ENCODE measurements at places on chromosomes 2 and 18.

GRCh38 chr2:196277002-196277401, 105.6 kb upstream of the STK17B start:
- DNase-seq: no peak

- DNase-seq: no peak
Observed at GRCh38 chr2:230498506-230499107, 82.6 kb downstream of the SP100 start.

- DNase-seq: no peak
Observed at GRCh38 chr2:20182241-20182931, 42.5 kb downstream of the SDC1 start.

- no peak for DNase-seq
Observed at GRCh38 chr2:145220496-145220895, 700.6 kb upstream of the ZEB2 start.

- peak; percentile 7 for DNase-seq
Observed at GRCh38 chr2:12619975-12620374, 96.8 kb upstream of the TRIB2 start.

- peak; percentile 59 for DNase-seq
Observed at GRCh38 chr18:54269893-54270844, 852 bp downstream of the POLI start.

DNA sequence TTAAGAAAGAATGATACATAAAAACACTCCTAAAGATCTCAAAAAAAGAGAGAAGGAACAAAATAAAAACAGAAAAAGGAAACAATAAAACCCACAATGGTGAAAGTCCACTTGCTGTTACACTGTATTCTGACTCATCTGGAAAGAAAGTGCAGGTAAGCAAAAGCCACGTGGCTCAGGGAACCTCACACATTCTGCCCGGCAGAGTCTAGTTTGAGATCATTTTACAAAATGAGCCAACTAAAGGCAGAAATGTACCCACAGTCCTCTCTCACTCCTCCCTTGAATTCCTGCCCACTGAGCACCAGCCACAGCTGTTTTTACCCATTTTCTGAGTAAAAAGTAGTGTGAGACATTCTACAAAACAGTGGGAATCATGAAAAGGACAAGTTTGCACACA, 10.0 kb downstream of the KCNH7 start:
- DNase-seq: no peak

DNA sequence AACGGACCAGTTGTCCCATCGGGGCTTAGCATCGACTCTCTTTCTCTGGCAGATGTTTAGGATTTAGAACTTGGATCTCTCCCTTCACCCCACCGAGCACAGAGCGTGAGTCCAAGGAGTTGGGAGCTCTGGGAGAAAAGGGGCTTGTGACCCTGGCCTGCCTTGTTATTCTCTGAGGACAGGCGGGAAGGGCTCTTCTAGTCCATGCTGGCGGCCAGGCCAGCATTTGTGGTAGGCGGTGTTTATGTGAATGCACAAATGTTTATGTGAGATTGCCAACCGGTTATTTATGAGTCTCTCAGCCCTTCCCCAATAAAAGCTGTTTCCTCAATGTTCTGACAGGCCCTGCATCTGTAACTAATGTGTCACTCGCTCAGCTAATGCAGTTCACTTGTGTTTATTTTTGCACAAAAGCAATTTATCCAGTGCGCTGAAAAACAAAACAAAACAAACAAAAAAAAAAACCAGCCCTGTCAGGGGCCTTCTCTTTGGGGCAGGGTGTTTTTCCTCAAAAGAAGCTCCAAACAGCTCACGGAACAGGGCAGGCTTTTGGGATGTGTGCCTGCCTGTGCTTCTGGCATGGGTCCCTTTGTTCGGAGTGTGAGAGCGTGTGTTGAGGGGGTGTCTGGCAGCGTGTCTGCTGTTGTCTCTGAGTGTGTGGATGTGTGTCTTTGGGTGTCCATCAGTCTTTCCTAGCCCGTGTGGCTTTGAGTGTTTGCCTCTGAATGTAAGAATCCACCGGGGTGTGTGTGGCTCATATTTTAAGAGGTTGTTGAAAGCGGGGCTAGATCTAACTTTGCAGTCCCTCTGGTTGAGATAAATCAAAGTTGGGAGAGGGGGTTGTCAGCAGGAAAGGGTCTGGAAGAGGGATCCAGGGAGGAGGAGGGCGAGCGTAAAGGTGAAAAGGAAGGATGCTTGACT, 52.8 kb upstream of the HAAO start:
- DNase-seq: no peak

- DNase-seq: no peak
Observed at GRCh38 chr2:12170121-12170520, 423.7 kb downstream of the LPIN1 start.

GRCh38 chr2:205848601-205849000, 166.3 kb downstream of the NRP2 start:
- no peak for DNase-seq

DNA sequence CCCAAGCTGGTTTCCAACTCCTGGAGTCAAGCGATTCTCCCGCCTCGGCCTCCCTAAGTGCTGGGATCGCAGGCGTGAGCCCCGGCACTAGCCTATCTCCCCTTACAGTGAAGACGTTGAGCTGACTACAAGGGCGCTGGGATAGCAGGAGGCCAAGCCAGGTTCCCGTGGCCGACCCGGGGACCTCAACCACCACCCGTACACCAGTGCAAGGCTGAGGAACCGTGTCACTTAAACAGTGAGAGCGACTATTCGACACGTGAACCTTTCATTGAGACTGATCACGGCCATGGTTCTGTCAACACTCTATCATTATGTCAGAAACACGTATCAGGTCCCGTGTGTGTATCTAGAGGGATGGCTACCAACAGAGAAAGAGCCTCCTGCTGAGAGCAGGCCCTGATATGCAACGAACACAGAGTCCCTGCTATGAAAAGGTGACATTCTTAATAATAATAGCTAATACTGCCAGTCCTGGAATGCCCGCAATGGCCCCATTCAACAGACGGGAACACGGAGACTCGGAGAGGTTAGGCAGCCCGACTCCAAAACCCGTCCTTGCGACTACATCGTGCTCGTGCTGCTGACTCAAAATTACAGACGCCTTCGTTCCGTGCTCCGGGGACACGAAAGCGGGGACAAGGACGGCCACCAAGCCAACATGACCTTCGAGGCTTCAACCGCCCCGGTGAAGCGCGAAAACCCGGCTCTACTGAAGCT, 833 bp downstream of the AFG3L2 start:
- peak; percentile 25 for DNase-seq

DNA sequence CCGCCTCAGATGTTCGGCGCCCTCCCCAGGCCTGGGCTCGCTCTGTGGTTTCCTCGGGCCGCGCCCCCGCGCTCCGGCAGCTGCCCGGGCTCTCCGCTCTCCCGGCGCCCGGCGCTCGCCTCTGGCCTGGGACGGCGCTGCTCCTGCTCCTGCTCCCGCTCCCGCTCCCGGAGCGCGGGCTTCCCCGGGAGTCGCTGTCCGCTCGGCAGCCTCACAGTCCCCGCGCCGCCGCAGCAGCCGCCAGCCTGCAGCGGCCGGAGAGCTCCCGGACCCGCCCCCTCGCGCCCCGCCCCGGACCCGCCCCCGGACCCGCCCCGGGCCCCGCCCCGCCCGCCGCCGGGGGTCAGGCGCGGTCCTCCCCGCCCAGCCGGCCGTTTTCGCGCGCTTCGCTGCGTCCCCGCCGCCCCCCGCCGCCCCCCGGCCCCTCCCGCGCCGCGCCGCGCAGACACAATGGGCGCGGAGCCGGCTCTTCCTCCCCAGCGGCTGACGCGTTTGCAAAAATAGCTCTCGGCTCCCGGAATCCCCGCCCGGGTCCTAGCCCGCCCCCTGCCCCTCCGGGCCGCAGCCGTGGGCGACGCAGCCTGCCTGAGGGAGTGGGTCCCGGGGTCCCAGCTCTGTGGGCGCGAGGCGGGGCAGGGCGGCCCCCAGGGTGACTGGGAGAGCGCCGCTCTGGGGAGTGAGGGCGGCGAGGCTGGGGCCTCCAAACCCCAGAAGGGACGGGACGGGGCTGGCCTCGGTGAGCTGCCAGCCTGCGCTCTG, at the start of gene ARL4C:
TSS of gene ARL4C (minus strand) at position 247 of the 759 bp plus-strand sequence. CDS start 495 bp downstream, outside the sequence.
- DNase-seq: no peak

DNA sequence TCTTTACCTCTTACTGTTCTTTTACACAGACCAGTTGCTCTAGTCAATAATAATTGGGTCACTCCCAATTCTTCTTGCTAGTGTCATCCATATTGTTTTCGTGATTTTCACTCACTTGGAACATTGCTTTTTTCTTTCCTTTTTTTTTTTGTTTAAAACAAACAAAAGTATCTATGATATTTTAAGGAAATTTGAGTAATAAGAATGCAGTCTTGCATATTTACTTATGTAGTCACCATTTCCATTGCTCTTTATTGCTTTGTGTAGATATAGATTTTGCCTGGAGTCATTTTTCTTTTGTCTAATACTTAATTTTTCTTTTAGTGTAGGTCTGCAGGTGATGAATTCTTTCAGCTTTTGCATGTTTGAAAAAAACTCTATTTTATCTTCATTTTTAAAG, 71.9 kb downstream of the WDR7 start:
- DNase-seq: no peak

All from stimulated activated CD4-positive, alpha-beta T cell treated with anti-CD3 and anti-CD28 coated beads, Interleukin-4, amount 100 ng/mL, for 48 hours (primary cell).